Brain microvascular endothelial cell (primary cell): ENCODE measurements at places on chromosomes 1 and 21.
A peak's percentile ranks its signal among the peaks of the same experiment; 100 is the strongest.

- DNase-seq = peak; percentile 27
Observed at GRCh38 chr1:45200906-45201500, 5.4 kb downstream of the ZSWIM5 start.

GRCh38 chr1:233738396-233738795, 124.5 kb downstream of the KCNK1 start:
- DNase-seq = no peak

- DNase-seq = peak; percentile 58
Observed at GRCh38 chr1:89739013-89739843, 81.6 kb upstream of the LRRC8D start.

- DNase-seq = peak; percentile 67
Observed at GRCh38 chr1:10459184-10459583, 9.4 kb downstream of the CORT start.

DNA sequence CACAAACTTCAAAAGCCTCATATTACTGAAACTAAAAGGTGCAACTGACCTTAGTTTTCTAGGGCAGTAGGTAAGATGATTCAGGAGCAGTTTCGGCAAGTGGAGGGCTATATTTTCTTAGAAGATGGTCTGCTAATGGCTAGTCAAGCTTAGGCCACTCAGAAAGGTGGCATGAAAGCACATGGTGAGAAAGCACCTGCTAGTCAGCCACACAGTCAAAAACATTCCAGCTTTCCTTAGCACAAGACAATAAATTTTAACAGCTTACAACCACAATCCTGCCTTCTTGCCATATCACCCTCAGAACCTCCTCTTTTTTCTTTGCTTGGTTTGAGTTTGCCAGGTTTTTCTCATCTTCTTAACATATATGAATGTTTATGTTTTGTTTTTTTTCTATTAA, 81.1 kb upstream of the SLFNL1 start:
- DNase-seq = no peak
